ENCODE measurements at places on chromosomes 2 and 18.
A peak's percentile ranks its signal among the peaks of the same experiment; 100 is the strongest.

- no peak for DNase-seq
Observed at GRCh38 chr2:67724261-67724660, 327.1 kb downstream of the ETAA1 start.

GRCh38 chr2:180692322-180692721 is 288.1 kb upstream of the UBE2E3 start:
- no peak for DNase-seq

- DNase-seq: no peak
Observed at GRCh38 chr2:54672590-54673456, 50.6 kb upstream of the EML6 start.

DNA sequence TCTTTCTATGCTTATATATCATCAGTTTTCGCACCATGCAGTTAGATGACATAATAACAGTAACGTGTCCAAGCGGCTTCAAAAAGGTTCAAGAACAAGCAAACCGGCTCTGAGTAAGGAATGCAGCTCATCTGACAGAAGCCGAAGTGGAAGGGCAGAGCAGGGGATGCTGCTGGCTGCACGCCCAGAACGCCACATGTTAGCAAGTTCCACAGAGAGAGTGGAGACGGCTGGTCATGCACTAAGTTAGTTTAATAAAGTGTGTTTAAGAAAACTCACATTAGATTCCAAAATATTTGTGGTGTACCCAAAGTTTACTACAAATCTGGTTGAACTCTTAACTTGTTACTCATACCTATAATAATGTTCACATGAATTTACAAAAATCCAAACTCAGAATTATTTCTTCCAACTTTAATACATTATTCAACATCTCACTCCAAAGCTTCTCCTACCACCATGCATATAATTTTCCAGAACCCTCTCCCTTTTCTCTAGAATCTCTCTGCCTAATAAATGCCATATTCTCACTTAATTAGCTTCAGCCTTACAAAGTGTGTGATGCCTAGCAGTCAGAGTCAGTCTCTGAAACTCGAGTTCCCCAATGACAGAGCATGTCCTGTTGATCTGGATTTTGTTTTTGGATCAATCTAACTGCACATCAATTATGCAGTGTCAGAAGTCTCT is 170.0 kb downstream of the DNAH7 start:
- DNase-seq: peak; percentile 92

All from HS-5 (cell line).